Nephron progenitor cell (in vitro differentiated cells): ENCODE measurements at places on chromosomes 1 and 21.

DNA sequence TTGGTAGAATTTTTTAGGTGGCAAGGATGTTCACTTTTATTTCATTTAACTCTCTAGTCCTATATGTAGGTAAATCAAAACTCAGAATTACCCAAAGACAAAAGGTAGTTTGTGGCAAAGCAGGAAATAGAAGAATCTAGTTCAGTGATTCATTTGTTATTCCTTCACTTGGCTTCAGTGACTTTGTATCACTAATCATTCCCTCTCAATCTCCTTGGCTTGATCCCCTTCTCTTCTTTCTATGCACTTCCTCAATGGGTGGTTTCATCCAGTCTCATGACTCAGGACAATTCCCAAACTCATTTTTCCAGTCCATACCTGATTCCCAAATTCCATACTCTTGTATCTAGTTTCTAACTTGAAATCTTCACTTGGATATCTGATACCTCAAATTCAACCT, 64.9 kb downstream of the PRKACB start:
- DNase-seq, result no peak

- DNase-seq, result no peak
Observed at GRCh38 chr1:25072461-25072860, 142.4 kb upstream of the RUNX3 start.

DNA sequence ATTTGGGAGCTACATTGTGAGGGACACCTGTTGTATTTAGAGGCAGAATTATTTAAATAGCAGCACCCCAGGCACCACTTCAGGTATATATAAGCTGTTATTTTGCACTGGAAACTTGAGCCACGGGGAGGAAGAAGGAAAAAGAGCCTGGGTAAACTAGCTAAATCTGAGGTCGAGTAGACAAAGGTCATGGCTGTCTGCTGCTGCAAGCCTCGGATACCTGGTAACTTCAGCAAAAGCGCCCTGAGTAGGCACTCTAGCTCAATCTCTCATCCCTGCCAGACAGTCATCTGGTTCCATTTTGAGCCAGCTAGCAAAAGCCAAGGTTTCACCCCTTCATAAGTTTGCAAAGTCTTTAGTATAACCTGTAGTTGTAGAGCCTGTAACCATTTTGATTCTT, 101.9 kb upstream of the ZNF644 start:
- no peak for DNase-seq

GRCh38 chr1:13829152-13829769, 129.3 kb downstream of the PRDM2 start:
- no peak for DNase-seq

GRCh38 chr1:57082711-57083439, 117.1 kb upstream of the C8B start:
- no peak for DNase-seq

DNA sequence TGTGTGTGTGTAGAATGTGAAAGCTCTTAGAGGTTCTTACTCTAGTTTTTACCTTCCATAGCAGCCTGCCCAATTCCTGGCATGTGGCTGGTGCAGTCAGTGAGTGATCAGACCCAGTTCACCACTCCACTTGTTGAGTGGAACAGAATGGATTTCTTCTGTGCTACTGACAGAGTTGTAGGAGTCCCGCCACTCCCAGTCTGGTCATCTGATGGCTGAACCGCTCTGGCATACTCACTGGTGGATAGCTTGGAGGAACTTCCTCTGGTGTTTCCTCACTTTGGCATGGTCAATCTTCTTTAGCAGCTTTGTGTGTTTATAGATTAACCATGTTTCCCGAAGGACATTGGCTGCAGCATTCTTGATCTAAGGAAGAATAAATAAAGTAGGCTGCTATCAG, 106.7 kb upstream of the ADAR start:
- peak; percentile 20 for DNase-seq

- no peak for DNase-seq
Observed at GRCh38 chr1:54865238-54866073, 21.5 kb downstream of the DHCR24 start.

DNA sequence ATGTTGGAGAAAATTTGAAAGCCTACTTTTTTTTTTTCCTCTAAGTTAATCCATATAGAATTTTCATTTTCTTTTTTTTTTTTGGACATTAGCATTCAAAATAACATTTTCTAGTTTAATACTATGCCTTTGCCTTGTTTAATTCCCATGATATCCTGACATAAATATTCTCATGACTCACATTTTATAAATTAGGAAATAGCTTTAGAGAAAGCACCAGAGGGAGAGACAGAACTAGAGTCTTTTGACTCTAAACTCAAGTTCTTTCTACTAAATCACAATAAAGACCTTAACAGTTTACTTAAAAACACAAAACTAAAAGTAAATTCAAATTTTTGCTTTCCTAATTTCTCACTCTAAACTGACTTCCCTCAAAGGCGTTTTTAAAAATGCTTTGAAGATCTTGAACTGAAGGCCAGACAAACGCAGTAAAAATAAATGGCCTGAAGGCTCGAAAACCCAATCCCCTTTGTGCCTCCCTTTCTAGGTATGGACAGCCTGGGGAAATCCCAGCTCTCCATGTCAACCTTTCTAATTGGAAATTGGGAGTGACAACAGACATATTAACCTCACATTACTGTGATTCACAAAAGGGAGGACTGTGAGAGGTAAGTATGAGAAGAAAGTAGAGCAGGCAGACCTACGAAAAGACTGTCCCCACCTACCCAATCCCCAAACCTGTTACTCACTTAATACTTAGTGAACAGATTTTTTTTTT, 104.6 kb downstream of the ENAH start:
- DNase-seq, result no peak

DNA sequence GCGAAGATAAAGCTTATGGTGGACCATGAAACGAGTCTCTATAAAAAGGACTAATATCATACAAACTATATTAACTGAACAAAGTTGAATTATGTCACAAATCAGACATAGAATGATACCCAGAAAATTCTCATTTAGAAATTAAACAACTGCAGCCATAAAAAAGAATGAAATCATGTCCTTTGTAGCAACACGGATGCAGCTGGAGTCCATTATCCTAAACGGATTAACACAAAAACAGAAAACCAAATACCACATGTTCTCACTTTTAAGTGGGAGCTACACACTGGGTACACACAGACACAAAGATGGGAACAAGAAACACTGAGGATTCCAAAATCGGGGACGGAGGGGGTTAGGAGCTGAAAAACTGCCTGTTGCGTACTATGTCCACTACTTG, 11.5 kb downstream of the COP1 start:
- no peak for DNase-seq

DNA sequence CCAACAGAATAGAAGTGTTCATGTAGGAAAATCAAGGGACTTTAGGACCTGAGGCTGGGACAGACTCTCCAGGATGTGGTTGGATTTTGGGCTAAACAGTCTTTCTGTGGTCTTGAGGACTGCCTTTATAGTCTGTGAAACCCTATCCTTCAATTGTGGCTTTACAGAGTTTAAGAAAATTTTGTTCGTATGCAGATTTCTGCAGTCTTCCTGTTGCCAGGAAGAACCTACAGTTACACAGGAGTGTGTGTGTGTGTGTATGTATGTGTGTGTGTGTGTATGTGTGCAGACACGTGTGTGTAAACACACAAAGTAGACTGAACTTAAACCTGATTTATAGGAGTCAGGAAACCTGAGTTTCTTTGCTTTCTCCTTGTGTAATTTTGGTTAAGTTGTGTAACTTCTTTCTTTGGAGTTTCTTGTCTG, 22.8 kb downstream of the NEK7 start:
- DNase-seq, result no peak

- DNase-seq, result no peak
Observed at GRCh38 chr1:100512803-100513352, 25.1 kb upstream of the GPR88 start.

DNA sequence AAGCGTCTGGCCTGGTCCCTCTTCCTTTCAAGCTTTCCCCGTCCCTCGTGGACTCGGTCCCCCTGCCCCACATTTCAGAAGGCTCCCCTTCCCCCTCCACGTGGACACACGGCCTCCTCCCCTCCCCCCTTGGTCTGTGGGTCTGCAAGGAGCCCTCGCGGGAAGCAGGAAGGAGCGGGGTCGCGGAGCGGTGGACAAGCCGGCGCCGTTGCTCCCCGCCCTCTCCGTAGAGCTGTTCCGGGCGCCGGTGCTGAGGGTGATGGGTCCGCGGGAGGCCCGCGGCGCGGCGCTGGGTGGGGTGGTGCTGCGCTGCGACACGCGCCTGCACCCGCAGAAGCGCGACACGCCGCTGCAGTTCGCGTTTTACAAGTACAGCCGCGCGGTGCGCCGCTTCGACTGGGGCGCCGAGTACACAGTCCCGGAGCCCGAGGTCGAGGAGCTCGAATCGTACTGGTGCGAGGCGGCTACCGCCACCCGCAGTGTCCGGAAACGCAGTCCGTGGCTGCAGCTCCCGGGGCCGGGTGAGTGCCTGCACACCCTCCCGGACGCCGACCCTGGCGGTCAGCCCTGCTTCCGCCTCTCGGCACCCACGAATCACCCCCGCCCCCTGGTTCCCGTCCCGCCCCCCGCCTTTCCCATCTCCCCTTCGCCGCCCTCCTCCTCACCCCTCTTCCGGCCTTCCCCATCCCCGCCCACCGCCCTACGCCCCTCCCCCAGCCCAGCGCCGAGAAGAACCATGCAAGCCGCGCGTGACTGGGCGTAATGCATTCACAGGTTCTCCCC, 5.3 kb downstream of the FCRLB start:
- peak; percentile 88 for DNase-seq

- no peak for DNase-seq
Observed at GRCh38 chr1:226549094-226549936, 751 bp downstream of the STUM start.

GRCh38 chr1:11579506-11579905, 74.7 kb downstream of the FBXO2 start:
- no peak for DNase-seq

GRCh38 chr21:43716376-43717165, 2.4 kb upstream of the PDXK start:
- no peak for DNase-seq

DNA sequence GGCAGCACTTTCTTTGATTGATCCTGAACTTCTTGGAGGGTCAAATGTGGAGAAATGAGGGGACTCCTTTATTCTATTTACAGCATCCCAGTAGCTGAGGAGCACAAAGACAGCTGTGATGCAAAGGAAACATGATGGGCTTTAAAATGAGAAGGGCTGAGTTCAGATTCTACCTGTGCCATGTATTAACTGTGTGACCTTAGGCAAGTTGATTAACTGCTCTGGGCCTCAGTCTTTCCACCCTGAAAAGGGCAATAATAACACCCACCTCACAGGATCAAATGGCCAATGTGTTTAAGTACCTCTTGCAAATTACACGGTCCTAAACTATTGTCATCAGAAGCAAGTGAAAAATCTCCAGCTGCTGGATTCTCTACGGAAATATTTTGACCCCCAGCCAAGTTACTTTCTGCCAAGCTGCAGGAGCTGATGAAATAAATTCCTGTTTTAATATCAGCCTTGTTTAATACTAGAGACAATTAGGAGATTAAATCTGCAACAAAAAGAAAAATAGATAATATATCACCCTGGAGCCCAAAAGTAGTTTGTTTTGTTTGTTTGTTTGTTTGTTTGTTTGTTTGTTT, 15.7 kb downstream of the TMEM81 start:
- no peak for DNase-seq

GRCh38 chr21:46412521-46413364, 45.9 kb upstream of the DIP2A start:
- no peak for DNase-seq

DNA sequence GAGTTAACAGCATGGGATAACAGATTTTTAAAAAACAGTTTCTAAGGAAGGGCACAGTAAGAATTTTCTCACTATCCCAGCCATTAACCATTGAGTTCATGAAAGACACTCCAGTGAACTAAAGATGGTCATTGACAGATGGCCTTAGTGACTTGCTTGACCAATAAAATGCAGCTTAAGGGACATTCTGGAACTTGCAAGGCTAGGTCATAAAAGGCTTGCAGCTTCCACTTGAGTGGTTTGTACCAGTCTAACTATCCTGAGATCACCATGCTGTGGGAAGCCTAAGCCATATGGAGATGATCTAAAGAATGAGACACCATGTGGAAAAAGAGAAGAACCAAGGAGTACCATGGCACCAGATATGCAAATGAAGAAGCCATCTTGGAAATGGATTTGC, 37.9 kb upstream of the MUTYH start:
- no peak for DNase-seq

- peak; percentile 89 for DNase-seq
Observed at GRCh38 chr1:197902454-197903195, at the start of gene C1orf53. TSS of gene C1orf53 (plus strand) at chr1:197902630. CDS start at chr1:197902650, 20 bp downstream.

DNA sequence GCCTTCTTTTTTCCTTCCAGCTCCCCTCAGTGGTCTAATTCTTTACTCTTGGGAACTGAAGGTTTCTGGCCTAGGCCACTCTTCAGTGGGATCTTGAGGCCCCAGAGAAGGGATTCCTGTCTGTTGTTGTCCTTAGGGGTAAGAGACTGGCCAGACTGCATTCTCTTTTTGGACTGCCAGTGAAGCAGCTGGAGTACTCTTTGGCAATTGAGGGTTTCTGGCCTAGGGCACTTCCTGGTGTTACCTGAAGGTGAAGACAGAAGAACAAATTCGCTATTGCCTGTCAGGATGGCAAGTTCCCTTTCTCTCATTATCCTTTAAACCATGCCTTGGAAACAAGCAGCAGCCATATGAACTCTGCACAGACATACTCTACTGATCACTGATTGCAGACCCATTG, 286.6 kb upstream of the ZP4 start:
- no peak for DNase-seq

DNA sequence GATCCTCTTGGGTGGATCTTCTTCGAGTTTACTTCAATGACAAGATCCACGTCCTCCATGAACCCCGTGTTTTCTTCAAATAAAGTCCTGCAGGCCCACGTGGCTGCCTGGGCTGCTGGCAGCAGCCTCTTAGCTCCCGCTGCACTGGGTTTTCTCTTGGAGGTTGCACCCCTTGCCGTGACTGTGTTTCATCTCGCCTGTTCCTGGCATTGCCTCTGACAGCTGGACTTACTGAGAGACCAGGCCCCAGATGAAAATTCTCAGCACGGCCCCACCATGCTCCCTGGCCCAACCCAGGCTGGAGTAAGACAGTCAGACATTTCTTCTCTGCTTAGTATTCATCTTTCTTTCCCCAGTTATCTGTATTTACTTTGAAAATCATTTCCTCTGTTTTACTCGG, 274.8 kb upstream of the RUNX1 start:
- no peak for DNase-seq

DNA sequence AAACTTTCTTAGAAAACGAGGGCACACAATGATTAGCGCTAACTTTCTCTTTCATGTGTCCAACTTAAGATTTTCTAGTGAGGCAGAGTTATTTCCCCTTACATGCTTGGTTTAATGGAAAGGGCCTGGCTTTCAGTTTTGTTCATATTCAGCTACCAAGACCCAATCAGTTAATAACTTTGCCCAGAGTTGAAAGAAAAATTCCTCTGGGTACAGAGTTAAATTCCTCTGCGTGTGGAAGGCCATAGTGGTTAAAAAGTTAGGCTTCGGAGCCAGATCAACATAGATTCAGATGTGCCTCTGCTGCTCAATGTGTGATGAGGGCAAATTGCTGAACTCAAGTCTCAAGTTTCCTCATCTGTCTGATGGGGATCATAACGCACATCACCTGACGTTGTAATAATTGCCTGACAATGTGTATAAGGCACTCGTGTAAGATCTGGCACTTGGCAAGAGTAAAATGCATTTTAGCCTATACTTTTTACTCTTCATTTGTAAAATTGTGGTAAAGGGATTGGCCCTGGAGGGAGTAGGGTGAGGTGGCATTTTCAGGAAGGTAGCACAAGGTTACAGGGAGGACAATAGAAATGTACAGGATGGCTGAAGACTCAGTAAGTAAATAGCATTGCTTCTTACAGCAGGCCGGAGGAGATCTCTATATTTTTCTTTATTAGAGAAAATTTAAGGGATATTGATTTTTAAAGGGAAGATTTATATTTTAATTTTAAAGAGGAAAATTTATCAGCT, 103.4 kb downstream of the ROR1 start:
- no peak for DNase-seq

- no peak for DNase-seq
Observed at GRCh38 chr1:84669831-84670230, 20.4 kb downstream of the SSX2IP start.
